ENCODE measurements at places on chromosomes 5 and 9.

DNA sequence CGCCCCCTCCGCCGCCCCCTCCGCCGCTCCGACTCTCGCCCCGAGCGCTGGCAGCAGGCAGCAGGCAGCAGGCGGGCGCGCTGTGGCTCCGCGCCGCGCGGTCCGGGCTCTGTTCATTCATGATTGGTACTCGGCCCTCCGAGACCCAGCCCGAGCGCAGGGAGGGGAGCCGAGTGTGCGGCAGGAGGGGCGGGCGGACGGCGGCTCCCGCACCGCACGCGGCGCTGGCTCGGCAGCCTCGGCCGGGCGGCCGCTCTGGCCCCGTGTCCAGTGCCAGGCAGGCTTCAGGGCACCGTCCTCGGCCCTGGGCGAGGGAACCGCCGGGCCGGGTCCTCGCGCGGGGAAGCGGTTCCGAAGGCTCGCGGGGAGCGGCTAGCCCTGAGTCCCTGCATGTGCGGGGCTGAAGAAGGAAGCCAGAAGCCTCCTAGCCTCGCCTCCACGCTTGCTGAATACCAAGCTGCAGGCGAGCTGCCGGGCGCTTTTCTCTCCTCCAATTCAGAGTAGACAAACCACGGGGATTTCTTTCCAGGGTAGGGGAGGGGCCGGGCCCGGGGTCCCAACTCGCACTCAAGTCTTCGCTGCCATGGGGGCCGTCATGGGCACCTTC is at the start of gene KCNIP1:
KCNIP1 (plus strand) TSS at position 31 of the 607 bp plus-strand sequence.
- DNase-seq: no peak

DNA sequence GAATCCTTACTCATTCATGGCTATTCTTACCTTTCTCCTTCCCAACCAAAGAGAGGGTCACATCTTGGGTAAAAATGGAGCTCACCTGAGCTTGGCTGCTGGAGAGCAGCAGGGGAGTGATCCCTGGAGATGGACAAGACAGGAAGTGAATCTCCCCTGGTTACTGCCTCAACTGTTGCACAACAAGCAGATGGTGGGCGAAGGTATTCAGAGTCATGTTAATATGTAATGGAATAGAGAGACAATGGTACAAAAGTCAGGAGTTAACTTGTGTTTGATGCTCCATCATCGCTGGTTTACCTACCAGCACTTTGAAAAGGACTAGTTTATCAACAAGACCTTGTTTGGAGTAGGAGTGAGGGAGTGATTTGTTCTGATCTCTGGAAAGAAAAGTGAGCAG is 13.0 kb upstream of the PLPP1 start:
- no peak for DNase-seq

- no peak for DNase-seq
Observed at GRCh38 chr9:23556459-23556858, 269.6 kb downstream of the ELAVL2 start.

- no peak for DNase-seq
Observed at GRCh38 chr9:133532937-133533668, 1.4 kb upstream of the ADAMTSL2 start.

DNA sequence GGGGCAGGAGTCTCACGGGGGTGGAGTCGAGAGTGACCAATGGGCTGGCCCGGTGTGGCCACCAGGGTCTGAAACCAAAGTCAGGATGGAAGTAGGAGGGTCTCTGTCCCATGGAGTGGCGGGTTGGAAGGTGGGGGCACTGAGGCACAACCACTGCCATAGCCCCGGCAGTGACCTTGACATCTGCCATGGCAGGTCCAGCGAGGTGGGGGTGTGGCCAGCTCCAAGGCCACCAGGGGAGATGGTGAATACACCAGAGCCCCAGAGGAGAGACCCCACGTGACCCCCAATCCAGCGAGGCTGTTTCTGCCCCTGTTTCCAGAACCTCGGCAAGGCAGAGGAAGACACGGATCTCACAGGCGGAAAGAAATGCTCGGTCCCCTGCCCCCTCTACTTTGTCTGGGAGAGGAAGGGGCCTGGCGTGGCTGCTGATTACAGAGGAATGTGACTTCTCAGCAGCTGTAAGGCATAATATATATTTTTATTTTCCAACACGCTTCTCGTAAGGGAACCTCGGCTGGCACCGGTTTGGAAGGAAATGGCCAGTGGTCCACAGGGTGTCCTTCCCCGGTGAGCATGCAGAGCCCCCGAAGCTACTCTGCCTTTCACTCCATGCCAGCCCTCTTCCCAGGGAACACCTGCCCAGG is 105.7 kb upstream of the SARDH start:
- no peak for DNase-seq

DNA sequence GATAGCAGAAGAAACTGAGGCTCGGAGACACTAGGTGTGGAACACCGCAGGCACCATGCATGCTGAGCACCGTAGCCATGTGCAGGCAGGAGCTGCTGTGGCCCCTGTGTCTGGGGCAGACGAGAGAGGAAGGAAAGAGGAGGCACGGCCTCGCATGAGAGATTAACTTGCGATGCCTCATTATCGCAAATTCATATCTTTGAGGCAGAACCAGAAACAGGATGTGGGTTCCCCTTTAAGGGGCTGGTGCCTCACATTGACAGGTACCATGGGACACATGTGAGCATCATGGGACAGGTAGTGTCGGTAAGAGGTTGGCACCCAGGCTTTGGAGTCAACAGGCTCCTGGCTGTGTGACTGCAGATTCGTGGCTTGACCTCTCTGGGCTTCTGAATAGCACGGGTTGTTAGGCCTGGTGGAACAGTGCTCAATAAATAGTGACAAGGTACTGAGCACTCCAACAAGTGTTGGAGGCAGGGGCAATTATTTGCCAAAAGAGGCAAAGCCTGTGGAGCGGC is 40.8 kb downstream of the NAIF1 start:
- peak; percentile 45 for DNase-seq

DNA sequence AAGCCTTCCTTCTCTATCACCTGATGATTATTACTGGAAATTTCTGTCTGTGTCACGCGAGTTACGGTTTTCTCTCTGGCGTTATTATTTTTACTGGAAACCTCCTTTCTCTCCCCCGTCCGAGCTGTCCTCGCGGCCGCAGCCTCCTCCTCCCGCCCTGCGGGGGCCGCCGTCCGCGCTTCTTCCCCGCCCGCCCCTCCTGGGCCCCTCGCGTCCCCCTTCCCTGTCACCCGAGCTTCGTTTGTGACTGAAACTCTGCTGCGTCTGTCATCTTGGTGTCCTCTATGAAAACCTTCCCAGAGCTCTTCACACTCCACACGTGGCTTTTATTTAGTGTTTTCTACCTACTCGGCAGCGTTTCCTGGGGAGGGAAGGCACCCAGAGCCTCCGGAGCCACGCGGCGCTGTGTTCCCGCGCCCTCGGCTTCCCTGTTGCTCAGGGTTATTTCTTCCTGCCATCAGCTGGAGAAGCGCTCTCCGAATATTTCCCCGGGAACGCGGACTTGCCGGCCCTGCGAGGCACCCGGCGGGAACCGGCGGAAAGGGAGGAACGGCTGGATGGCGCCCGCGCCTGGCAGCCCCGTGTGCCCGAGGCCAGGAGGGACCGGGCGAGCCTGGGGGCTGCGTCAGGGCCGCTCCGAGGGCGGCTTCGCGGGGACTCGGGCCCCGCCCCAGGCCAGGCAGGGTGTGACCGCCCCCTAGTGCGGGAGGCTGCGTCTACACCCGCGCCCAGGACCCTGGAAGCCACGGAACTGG is 33.9 kb downstream of the TRIP13 start:
- no peak for DNase-seq

DNA sequence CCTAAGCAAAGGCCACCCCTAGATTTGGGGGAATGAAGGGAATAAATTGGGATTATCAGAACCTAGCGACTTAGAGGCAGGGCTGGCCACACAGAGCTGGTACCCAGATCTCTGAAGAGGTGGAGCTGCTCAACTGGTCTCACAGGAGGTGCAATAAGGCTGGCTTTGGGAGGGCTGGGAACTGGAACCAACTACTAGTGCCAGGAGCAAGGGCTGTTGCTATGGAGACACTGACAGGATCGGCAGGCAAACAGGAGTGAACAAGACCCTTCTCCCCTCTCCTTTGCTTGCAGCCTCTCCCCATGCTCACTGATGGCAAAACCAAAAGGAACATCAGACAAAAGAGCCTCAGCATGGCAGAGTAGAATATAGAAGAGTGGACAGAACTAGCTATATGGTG is 17.0 kb upstream of the WHRN start:
- no peak for DNase-seq

DNA sequence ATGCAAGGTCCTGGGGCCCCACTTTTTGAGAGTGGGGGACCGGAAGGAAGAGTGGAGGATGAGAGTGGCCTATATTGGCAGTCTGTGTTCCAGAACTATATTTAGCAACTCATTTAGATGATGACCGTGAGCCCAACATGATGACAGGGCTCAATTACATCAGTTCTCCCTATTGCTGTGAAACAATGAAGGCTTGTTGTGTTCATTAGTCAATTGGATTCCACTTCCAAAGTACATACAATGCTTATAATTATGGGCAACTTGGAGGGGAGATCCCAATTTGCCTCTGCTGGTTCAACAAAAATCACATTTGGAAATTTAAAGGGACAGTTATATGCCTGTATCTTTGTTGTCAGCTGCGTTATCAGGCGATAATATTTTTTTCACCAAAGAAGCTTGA is 91.1 kb downstream of the TARS1 start:
- DNase-seq: no peak

DNA sequence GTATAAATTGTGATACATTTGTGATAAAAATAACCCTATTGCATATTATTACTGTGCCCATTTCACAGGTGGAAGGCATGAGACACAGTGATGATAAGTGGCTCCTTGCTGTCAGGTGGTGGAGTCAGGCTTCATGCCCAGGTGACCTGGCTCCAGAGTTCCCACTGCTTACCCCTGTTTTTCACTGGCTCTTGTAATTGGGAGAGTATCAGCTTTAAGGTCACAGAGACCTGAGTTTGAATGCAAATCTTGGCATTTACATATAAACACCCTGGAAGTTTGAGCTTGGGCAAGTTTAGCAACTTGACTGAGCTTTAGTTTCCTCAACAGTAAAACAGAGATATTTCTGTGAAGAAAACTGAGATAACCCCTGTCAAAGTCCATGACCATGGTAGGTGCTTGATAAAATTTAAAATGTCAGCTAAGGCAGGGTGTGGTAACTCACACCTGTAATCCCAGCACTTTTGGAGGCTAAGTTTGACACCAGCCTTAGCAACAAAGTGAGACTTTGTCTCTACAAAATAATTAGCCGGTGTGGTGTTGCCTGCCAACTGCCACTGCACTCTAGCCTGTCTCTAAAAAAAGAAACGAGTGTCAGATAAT is 29.2 kb downstream of the MAT2B start:
- DNase-seq: no peak

- no peak for DNase-seq
Observed at GRCh38 chr5:14668181-14668591, 3.7 kb downstream of the OTULIN start.

DNA sequence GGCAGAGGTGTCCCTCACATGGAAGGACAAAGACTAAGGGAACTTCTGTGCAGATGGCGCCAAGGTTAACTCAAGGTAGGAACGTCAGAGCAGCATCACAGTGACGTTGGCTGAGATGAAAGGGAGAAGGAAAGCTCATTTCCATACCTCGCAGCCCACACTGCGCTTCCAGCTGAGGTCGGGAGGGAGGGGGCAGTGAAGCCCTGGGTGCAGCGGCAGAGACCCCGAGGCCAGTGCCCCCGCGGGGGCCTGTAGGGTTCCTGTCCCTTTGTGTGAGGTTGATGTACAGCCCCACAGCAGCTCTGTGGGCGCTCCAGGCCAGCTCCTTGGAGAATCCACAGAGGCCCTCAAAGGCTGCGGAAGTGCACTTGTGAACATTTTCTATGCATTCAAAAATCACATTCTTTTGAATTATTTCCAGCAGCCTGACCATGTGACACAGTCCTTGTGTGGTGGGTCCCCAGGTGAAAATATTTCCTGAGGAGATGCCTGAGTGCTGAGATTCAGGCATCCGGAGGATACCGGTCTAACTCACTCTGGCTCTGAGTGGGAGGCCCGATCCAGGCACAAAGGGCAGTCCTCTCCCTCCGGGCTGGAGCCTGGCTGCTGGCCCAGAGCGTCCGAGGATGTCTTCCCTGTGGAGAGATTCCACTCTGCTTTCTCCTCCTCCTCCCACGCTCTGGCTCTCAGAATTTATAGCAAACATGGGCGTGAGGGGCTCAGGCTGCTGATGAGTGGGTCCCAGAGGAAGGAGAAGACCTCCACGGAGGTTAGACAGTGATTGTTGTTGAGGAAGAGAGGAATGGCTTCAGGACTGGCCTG is 150.7 kb downstream of the ICE1 start:
- no peak for DNase-seq

DNA sequence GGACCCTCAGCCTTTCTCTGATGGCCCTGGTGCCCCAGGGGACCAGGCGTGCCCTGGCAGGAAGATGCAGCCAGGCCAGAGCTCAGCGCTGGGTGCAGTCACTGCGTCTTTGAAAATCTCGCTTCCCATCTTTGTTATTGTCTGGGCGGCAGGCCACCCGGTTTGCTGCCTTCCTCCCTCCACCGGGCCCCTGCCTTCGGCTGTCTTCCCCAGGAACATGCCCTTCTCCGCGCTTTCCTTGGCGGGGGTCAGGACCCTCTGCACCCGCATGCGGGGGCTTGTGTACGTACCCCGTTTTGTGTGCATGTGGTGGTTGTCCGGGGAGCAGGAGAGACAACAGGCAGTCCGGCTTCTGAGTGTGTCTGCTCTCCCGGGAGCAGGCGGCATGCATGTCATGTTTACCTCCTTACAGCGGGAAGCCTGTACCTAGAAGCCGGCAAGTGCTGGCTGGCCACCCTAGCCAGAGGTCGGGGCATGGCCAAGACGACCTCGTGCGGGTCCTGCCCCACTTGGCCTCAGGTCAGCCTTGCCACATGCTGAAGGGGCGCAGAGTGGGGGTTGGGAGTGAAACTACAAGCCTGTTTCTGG is 49.5 kb downstream of the DAB2IP start:
- no peak for DNase-seq

DNA sequence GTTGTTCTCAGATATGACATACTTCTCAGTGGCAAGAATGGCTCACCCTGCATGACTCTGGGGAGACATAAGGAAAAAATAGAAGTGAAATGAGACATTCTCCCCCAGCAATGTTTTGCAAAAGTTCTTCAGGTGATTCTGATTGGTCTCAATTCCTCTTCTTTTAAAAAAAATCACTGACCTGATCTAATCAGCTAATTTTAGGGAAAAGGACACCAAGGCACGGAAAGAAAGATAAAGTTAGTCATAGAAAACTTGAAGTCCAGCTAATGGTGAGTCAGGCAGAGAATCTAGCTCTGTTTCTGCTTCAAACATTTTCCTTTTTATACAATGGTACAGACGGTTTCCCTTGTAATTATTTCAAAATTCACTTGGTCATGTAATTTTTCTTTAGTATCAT is 1018.9 kb upstream of the ARRDC3 start:
- DNase-seq: no peak

- DNase-seq: no peak
Observed at GRCh38 chr5:68315679-68316271, 100.2 kb downstream of the PIK3R1 start.

- DNase-seq: no peak
Observed at GRCh38 chr5:92402956-92403702, 1020.0 kb upstream of the ARRDC3 start.

DNA sequence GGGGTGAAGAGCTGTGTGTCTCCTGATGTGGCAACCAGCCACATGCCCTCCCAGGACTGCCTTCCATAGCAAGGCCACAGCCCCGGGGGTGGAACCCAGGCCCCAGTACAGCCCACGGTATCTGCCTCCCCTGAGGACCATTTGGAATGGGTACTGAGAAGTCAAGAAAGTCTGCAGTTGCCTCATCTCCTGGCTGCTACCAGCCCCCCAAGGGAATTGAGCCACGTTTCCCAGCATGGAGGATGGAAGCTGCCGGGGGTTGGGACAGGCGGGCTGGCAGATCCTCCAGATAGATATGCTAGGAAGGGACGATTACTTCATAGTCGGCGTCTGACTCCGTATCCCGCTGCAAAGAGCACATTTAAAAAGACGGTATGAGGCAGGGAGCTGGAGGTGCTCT is 5.5 kb upstream of the DMRT2 start:
- no peak for DNase-seq
